ENCODE measurements at places on chromosomes 1 and 21. TPM values are rescaled to one million over a fixed set of nuclear protein-coding genes. Genes with fewer than 3 reads are reported as not detected.

DNA sequence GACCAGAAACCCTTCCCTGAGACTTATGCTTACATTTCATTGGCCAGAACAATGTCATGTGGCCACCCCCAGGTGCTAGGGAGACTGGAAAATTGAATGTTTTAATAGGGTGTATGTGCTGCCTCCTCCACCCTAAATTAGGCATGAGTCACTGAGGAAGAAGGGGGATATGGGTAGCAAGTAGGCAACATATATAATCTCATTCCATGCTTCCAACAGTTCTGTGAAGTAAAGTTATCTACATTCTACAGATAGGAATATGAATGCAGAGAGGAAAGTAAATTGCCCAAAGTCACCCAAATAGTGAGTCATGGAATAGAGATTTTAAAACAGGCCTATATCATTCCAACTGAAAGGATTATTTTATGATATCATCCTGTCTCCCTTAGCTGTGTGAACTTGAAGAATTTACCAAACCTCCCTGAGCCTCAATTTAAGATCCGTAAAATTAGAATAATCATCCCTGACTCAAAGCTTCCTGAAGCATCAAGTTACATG is 168.6 kb upstream of the FGGY start:
- no peaks in the 10 kb centered on the region for H3K4me1 ChIP-seq
- DNase-seq: no peak
- H3K4me3 ChIP-seq: no peak overlapping the region
- H3K27me3 ChIP-seq: peaks cover 2% of the 10 kb centered on the region
- no peak overlapping the region for H3K27ac ChIP-seq

- H3K27ac ChIP-seq: no peak overlapping the region
- DNase-seq: no peak
- H3K36me3 ChIP-seq: no peaks in the 10 kb centered on the region
- H3K4me3 ChIP-seq: no peak overlapping the region
- peaks cover 27% of the 10 kb centered on the region for H3K27me3 ChIP-seq
- H3K4me1 ChIP-seq: peaks cover 7% of the 10 kb centered on the region
Measured at GRCh38 chr1:31501505-31501904, 74.8 kb upstream of the TINAGL1 start.

DNA sequence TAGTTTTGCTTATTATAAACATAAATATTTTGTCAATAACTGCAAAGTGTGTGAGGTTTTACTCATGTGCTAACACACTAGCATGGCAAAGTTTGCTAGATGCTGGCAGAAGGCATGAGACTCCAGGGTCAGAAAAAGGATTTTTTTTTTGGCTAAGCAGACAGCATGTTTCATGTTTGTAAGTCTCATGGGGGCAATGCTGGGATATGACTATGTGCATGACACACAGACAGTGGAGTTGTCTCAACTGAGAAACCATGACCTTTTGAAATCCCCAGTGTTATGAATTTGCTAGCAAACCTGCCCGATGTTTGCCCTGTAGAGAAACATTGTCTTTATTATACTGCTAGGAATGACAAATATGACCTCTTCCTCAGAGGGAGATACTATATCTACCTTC is 448.2 kb downstream of the BRINP3 start:
- no peaks in the 10 kb centered on the region for H3K36me3 ChIP-seq
- H3K4me3 ChIP-seq: no peak overlapping the region
- no peaks in the 10 kb centered on the region for H3K4me1 ChIP-seq
- H3K27ac ChIP-seq: no peak overlapping the region
- DNase-seq: no peak
- H3K27me3 ChIP-seq: no peaks in the 10 kb centered on the region

DNA sequence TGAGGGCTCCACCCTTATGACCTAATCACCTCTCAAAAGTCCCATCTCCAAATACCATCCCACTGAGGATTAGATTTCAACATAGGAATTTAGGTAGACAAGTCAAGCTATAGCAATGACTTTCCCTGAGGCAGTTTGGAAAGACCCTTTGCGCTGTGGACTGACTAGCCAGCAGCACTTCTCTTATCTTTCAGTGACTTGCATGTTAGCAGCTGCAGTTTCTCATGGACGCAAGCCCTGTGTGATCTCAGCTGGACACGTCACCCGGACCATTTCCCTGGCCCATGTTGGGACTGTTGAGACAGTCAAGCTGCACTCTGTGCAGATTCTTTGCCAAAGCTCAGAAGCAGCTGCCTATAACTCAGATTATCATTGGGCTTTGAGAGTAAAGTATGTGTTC is 408.1 kb upstream of the USP24 start:
- H3K27ac ChIP-seq: no peak overlapping the region
- H3K27me3 ChIP-seq: no peaks in the 10 kb centered on the region
- H3K36me3 ChIP-seq: no peaks in the 10 kb centered on the region
- no peaks in the 10 kb centered on the region for H3K4me1 ChIP-seq

DNA sequence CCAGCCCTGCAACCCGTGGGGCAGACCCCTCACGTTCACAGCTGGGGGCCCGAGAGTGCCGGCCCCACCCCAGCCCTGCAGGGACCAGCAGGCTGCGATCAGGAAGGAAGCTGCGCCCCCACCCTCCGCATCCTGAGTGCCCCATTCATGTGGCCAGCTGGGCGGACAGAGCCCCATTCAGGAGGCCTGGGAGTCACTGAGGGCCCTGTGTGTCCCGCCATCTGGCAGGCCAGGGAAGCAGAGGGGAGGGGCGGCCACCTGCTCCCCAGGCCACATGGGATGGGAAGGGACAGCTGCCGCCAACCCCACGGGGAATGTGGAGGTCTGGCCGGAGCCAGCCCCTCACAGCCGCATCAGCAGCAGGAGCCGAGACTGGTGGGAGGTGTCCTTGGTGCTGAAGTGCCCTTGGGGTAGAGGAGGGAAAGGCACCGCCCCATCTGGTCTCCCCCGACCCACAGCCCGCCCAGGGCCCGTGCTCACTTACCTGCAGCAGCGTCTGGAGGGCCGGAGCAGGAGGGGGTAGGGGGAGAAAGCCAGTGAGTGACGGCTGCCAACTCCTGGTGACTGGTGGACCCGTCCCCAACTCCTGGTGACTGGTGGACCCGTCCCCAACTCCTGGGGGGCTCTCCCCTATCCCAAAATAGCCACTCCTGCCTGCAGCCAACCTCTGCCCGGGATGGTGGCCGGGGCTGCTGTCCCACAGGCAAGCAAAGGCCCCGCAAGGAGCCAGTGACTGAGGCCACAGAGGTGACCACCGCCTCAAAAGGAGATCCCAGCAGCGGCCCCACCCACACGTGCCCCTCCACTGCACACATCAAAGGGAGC is 8.7 kb downstream of the ACAP3 start:
- H3K36me3 ChIP-seq: peaks cover 15% of the 10 kb centered on the region
- peaks cover 76% of the 10 kb centered on the region for H3K4me1 ChIP-seq
- H3K27me3 ChIP-seq: no peaks in the 10 kb centered on the region

- no peak overlapping the region for H3K4me3 ChIP-seq
- H3K27me3 ChIP-seq: no peaks in the 10 kb centered on the region
- peak; percentile 78 for DNase-seq
- H3K36me3 ChIP-seq: no peaks in the 10 kb centered on the region
- no peaks in the 10 kb centered on the region for H3K4me1 ChIP-seq
Measured at GRCh38 chr1:165257969-165258459, 98.5 kb downstream of the LMX1A start.

- peaks cover 88% of the 10 kb centered on the region for H3K36me3 ChIP-seq
- H3K4me3 ChIP-seq: no peak overlapping the region
- DNase-seq: no peak
- no peak overlapping the region for H3K27ac ChIP-seq
- H3K27me3 ChIP-seq: no peaks in the 10 kb centered on the region
- no peaks in the 10 kb centered on the region for H3K4me1 ChIP-seq
Measured at GRCh38 chr1:153936011-153936802, 10.3 kb downstream of the DENND4B start.

DNA sequence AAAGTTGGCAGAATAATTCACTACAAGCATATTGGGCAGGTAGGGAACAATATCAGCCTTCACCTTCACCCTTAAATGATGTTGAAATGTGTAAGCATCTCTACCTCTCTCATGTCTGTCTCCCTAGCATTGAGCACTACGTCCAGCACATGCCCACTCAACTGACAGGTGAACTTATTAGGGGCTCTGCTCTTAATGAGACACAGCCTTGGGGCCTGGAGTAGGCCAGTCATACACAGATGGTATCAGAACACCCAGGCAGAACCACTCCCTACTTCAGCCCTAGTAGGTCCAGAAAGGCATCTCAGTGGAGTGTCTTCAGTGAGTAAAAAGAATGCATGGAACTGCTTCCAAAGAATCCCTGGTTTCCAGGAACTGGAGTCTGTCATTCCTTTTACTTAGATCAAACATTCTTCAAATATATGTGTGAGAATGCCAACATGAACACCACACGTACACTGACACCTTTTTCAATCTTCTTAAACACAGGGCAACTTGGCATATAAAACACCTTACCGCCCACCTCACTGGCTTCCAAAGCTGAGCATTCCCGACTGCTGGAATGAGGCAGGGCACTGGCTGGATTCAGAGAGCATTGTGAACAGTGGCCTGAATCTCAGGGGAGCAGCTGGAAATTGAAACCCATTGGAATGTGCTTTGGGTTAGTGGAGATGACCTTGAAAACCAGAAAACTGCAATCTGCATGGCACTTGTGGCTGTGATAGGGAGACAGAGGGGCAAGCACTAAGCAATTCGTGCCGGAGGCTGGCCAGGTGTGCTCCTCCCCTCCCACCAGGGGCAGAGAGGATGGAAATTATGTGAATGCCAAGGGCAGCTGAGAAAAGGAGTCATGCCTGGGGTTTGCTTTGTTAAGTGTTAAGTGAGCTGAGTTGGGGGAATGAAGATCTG is 24.2 kb upstream of the HSD3B1 start:
- no peaks in the 10 kb centered on the region for H3K36me3 ChIP-seq
- no peaks in the 10 kb centered on the region for H3K4me1 ChIP-seq
- no peak overlapping the region for H3K27ac ChIP-seq
- H3K27me3 ChIP-seq: no peaks in the 10 kb centered on the region

GRCh38 chr1:245041058-245041698 is 113.6 kb upstream of the KIF26B start:
- no peak overlapping the region for H3K27ac ChIP-seq
- H3K4me3 ChIP-seq: no peak overlapping the region
- no peaks in the 10 kb centered on the region for H3K27me3 ChIP-seq
- no peak for DNase-seq

GRCh38 chr1:101167891-101168290 is 68.9 kb upstream of the S1PR1 start:
- no peak for DNase-seq
- no peaks in the 10 kb centered on the region for H3K36me3 ChIP-seq
- no peak overlapping the region for H3K4me3 ChIP-seq
- H3K27ac ChIP-seq: no peak overlapping the region
- H3K27me3 ChIP-seq: no peaks in the 10 kb centered on the region

SFPQ gene
- 341 TPM for total RNA-seq

AVPR1B gene
- total RNA-seq: not detected

BNIPL gene
- total RNA-seq: 0.84 TPM

FMO5 gene
- total RNA-seq: 0.22 TPM

NCSTN gene
- total RNA-seq: 54.1 TPM

AK5 gene
- total RNA-seq: not detected
